Sciatic nerve (tissue), 2 donors: ENCODE measurements at places on chromosomes 7 and 10.

- DNase-seq = no peak
Measured at GRCh38 chr10:107011105-107011504, 153.4 kb downstream of the SORCS1 start.

GRCh38 chr7:80210400-80210799 lies 75.8 kb downstream of the GNAI1 start:
- no peak for DNase-seq

DNA sequence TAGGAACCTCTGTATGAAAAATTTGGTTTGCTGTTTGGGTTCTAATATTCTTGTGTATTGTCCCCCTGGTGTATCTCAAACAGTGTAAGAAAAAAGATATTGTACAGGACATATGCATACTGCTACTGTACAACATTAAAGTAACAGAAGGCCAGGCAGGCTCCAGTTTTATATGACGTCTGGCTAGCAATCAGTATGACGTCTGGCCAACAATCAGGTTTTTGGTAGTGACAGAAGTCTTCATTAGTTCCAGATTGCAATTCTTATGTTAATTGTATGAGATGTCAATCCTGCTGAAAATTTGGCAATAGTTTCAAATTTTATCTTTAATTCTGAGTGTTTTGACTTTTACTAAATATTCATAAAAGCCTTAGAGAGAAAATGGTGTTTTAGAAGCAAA lies 67.9 kb upstream of the KCND2 start:
- no peak for DNase-seq

- DNase-seq = no peak
Measured at GRCh38 chr7:43591558-43592180, 8.8 kb downstream of the STK17A start.

DNA sequence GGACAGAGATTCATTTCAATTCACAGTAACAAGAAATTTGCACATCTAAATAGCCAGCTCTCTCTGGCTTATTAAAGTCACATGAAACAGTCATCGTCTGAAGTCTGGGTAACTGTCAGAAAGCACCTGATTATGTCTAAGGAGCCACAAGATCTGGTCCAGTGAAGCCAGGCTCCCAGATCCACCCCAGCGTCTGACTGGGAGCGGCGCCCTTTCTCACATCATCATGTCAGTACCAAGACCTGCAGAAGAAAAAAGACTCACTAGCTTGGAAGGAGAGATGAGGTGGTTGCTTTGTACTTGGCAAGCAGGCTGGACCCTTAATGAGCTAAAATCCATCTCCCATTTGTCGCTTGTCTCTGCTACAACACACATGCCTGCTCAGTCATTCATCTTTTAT lies 58.4 kb downstream of the VOPP1 start:
- no peak for DNase-seq

- no peak for DNase-seq
Measured at GRCh38 chr7:144738146-144738545, 97.7 kb downstream of the TPK1 start.

DNA sequence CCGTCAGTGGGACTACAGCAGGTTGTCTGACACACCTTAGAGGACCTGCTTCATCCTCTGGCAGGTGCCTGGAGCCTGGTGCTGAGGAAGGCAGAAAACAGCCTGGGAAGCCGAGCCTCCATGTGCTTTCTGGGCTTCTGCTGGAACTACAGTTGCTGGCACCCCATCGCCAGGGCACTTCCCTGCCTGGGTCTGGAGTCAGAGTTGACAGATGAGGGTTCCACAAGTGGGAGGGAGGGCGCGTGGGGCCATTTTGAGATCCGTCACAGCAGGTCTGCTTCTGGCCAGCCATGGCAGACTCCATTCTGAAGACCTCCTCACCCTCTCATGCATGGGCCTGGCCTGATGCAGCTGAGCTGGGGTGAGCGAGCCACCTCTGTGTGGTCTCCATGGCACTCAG lies 33.2 kb upstream of the TCERG1L start:
- no peak for DNase-seq

DNA sequence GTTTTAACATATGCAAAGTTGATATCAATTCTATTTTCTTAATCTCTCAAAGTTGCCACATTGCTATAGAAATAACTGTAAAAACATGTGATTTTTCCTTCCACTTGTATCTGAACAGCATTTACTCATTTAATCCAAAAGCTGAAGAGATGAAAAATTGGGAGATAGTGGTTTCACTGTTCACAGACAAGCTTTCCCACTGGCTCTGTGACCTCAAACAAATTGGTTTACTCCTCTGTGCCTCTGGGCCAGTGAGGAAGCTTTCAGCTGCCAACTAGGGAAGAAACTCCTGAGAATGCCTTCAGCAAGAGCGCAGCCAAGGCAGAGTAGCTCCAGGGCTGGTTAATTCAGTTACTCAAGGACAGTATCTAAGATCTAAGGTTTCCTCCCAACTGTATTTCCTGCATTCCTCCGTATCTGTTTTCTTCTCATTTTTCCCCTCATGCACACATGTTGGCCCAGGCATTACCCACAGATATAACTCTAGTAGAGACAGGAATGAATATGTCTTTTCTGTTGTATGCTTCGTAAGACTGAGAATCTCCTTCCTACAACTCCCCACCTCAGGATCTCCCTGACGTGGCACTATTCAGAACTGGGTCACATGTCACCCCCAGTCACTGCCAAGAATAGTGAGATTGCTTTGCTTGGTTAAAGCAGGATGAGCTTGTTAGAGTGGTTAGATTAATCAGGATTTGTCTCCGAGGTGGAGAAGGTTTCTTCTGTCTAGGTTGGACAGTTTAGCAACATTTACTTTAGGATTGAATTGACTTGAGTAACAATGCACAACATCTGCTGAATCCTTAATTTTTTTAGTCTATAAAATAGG lies 315.7 kb downstream of the NRG3 start:
- DNase-seq = no peak

DNA sequence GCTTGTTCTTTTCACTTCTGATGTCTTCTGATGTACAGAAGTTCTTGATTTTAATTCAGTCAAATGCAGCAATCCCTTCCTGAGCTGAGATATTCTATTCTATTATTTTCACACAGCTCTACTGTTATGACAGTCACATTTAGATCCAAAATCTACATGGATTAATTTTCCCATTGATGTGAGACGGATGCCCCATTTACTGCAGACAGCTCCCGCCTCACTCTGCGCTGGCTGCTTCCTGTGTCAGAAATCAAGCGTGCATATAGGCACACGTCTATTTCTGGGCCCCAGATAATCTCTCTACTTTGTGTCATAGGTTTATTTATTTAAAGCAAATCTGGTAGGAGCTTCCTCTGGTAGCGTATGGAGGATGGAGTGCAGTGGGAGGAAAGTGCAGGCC lies 6.7 kb downstream of the BNIP3 start:
- peak; percentile 13 for DNase-seq

GRCh38 chr10:113073549-113074189 lies 123.6 kb downstream of the TCF7L2 start:
- peak; percentile 69 for DNase-seq

DNA sequence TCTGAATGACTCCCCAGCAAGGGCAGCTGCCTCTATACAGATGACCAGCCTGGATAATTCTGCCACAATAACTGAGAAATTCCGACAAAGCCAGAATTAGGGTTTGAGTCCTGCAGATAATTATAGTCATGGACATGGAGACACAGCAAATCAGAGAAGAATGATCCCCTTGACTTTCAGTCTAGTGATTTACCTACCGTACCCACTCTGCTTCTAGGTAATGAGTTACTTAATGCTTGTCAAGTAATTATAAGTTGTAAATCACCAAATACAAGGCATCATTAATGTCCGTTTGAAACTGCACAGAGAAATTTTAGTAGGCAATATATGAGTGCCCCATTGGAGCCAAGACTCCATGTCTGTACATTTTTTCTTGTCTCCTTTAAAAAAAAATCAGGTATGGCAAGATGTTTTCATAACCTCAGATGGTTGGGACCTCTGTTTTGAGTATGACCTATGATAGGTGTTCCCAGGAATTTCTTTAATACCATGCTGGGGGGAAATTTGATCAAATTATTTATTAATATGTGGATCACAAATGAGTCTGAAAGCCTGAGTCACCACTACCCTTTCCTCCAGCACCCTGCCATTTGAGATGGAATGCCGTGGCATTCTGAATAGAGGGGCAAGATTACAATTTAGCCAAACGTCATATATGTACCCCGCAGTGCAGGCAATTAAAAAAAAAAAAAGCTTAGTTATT lies 5.5 kb upstream of the ARID5B start:
- DNase-seq = no peak

DNA sequence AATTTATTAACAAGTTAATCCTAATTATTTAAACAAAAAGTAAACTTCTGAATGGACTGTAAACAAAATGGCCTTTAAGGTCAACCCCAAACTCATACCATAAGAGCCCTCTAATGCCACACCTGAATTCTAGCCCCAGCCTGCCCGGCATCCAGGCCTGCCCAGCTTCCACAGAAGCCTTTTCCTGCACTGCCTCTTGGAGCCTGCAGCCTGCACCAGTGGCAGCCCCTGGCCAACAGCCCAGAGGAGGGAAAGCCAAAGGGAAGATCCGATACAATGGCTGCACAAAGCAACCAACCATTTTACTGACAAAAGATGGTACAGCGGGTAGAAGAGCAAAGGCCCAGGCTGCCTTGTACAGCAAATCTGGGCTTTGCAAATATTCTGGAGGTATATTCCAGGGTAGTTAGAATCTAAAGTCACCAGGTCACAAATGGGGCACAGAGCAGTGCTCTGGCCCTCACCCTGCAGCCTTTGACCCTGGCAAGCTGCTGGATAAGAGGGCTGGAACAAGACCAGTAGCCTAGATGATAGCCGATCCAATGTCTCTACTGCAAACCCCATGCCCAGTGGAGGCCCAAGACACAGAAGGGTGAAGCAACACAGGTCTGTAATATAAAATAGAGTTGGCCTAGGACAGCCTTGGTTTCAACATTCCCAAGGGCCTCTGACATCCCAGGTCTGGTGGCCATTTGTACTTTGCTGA lies 12.5 kb upstream of the CH25H start:
- no peak for DNase-seq

DNA sequence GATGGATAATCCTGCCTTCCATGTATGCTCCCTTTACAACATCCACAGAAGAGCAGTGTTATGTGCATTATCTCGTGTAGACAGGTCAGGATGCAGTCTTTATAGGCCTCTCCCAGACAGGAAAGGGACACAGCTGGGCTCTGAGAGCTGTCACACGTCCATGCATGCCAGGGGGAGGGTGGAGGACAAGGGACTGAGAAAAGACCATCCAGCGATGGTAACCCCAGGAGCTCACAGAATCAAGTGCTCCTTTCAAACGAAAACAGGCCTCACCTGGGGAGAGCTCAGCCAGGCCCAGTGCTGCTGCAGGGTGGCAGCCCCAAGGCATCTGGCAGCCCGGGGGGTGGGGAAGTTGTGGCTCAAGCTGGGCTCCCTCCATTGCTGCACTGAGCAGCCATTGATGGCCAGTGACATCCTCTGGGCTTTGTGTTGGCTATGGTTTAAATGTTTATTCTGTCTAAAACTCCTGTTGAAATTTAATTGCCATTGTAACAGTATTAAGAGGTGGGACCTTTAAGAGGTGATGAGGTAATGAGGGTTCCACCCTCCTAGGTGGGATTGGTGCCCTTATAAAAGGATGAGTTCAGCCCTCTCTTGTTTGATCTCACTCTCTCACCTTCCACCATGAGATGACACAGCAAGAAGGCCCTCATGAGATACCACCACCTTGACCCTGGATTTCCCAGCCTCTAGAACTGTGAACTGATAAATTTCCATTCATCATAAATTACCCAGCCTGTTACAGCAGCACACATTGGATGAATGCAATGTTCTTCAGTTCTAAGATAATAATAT lies 15.7 kb downstream of the JCAD start:
- DNase-seq = no peak

DNA sequence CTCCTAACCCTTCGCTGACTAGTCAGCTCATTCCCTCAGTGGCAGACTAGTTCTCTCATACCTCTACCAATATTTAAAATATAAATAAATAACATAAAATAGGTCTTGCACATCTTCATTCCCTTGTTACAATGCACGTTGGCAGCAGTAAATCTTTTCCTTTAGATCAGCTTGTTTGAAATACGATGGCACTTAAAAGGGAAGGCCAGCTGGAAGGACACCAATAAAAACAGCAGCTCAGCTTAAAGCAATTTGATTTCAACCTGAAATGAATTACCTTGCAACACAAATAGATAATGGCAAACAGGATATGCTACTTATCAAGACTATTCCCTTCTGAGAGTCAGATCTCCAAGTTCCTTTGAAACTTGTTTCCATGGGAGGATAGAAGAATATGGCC lies 321.8 kb downstream of the GFRA1 start:
- DNase-seq = no peak

DNA sequence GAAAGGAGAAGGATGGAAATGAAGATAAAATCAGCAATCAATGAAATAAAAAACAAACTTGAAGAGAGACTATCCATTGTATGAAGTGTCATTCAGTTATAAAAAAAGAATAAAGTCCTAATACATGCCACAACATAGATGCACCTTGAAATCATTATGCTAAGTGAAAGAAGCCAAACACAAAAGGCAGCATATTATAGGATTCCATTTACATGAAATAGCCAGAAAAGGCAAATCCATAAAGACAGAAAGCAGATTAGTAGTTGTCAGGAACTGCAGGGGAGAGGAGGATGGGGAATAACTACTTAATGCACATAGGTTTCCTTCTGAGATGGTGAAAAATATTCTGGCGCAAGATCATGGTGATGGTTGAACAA lies 6.6 kb upstream of the PON1 start:
- DNase-seq = no peak

DNA sequence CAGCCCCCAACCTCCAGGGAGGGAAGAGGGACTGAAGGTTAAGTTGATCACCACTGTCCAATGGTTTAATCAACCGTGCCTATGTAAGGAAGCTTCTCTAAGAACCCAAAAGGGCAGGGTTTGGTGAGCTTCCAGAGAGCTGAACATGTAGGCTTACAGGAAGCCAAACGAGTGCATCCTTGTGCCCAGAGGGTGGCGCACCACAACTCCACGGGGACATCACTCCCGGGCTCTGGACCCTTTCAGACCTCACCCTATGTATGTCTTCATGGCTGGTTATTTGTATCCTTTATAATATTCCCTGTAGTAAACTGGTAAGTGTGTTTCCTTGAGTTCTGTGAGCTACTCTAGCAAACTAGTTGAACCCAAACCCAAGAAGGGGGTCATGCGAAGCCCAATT lies 11.5 kb upstream of the NFKB2 start:
- no peak for DNase-seq

DNA sequence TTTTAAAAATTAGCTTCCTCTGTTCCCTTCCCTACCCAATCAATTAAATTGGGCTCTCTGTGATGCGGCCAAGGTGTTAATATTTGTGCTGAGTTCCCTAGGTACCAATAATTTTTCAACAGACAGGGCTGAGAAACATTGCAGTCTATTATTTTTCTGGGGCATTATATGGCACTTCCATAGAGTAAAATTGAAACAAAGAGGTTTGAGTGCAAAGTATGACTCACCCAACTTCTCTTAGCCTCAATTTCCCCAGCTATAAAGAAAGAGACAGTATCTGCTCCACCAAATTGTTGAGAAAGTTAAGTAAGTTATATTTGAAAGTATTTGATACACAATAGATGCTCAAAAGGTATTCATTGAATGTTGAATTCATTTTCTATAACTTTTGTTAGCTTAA lies 74.9 kb downstream of the TES start:
- DNase-seq = no peak

GRCh38 chr10:71746344-71747037 lies 26.8 kb downstream of the VSIR start:
- DNase-seq = no peak
